Right ventricle myocardium superior (tissue), 1 donor: ENCODE measurements at places on chromosomes 12 and 14.

GRCh38 chr14:22577334-22577908 is 11.6 kb downstream of the DAD1 start:
- DNase-seq = no peak

DNA sequence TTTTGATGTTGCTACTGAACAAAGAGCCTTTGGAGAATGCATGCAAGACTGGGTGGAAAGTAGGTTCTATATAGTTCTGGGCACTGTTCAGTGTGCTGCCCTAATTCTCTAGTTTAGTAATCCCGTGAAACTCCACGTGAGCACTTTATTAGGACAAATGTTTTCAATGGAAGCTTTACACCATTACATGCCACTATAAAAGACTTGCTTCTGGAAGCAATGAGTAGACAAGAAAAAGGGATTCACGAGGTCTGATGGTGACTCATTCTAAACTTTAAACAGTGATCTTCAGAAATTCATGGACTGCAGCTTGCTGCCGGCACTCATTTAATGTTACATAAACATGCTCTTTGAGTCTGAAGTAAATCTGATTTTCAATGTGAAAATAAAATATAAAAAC is 22.3 kb downstream of the ATG14 start:
- DNase-seq = no peak

DNA sequence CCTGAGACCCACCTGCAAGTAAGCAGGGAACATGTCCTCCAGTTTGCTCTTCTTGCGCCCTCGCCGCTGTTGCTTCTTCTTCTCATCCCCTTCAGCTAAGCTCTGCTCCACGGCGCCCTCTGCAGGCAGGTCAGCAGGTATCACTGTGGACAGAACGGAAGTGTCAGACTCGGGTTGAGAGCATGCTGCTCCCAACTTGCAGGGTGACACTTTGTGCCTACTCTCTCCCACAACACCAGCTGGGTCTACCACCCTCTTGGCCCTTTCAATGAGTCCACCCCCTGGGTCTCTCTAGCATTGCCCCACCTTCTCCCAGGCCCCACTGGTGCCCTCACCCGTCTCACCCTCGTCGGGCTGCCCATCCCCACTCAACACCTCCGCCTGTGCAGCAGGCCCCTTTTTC is 16.7 kb downstream of the KMT2D start:
- DNase-seq = peak; percentile 80

GRCh38 chr12:89821896-89822295 is 113.3 kb upstream of the ATP2B1 start:
- no peak for DNase-seq

DNA sequence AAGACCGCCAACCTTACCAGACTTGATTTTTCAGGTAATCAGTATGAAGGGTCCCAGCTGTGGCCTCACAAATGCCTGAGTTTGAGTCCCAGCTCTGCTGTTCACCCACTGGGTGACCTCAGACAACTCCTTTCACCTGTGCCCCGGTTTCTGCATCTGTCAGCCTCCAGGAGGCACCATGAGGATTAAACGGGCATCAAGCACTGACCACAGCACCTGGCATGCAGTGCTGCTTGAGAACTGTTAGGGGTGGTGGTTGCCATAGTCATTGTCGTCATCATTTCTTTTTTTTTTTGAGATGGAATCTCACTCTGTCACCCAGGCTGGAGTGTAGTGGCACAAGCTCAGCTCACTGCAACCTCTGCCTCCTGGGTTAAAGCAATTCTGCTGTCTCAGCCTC is 57.9 kb downstream of the PHETA1 start:
- DNase-seq = no peak

- no peak for DNase-seq
Observed at GRCh38 chr14:77151245-77151644, 9.7 kb upstream of the ZDHHC22 start.

GRCh38 chr14:30445852-30446251 is 113.1 kb upstream of the G2E3 start:
- no peak for DNase-seq

DNA sequence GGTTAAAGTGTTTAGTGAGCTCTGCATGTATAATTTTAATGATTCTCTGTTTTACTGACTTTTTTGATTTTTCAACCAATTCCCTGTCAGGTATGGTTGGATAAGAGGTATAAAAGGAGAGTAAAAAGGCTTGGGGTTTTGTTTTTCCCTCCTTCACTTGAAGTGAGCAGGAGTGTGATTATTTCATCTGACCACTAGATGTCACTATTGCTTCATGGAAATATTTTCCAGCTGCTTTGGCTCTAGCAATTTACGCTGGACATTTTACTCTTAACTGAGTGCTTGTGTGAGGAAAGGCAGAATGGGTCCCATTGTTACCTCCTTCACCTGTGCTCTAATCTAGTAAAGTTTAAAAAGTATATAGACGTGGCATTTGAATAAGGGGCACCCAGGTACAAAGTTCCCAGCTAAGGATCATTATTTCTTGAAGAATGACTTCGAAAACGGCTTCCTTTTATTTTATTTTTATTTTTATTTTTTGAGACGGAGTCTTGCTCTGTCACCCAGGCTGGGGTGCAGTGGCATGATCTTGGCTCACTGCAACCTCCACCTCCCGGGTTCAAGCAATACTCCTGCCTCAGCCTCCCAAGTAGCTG is 66.5 kb downstream of the TBC1D30 start:
- DNase-seq = no peak

- DNase-seq = peak; percentile 55
Observed at GRCh38 chr12:89350630-89351488, 1.4 kb downstream of the DUSP6 start.

DNA sequence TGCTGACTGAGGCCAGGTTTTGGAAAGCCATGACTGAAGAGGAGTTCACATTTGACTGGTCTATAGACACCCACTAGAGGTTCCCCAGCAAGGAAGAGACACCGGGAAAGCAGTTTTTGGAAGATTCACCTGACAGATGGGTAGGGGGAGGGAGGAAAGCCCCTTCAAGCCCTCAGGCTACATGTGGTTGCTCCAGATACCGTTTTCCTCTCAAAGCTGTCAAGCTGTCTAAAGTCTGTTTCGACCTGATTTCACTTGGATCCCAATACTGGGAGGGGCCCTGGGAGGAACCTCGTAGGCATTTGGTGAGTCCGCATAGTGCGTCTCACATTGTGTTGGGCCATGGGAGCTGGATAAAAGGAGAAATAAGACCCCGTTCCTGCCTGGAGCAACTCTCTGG is 1.7 kb upstream of the LRP1 start:
- no peak for DNase-seq

DNA sequence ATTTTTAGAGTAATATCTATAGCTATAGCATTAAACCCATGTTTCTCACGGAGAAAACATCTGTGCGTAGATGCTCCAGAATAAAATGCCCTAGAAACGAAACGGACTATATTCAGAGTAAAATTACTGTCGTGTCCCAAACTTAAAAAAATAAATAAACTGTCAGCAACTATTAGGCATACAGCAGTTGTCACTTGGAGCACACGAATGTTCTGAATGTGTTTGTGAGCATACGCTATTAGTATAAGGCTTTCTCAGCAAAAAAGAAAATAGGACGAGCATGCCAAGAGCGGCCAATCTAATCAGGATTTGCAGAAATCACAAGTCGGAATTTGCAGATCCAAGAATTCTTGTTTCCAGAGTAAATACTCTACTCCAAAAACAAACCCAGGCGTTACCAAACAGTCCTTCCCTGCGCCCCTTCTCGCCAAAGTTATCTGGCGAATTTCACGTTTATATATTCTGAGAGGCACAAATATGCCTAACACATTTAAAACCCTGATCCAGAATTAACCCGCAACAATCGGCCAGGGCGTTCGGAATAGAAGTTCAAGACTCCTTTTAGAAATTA is 836 bp downstream of the PTPN21 start:
- peak; percentile 28 for DNase-seq

DNA sequence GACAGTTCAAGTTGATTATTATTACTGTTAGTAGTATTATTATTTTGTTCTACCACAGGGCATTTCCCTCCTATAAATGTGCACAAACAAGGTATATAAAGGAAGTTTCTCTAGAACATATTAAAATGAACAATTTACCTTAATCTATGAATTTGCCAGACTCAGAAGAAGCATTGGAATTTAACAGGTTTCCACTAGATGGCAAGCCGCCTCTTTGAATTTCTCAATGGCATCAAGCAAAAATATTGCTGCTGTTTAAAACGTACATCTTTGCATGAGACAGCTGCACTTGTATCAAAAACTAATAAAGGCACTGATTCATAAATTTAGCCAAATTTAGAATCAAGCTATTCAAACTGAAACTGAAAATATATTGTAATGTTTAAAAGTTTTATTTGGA is 34.6 kb upstream of the MIS18BP1 start:
- no peak for DNase-seq

DNA sequence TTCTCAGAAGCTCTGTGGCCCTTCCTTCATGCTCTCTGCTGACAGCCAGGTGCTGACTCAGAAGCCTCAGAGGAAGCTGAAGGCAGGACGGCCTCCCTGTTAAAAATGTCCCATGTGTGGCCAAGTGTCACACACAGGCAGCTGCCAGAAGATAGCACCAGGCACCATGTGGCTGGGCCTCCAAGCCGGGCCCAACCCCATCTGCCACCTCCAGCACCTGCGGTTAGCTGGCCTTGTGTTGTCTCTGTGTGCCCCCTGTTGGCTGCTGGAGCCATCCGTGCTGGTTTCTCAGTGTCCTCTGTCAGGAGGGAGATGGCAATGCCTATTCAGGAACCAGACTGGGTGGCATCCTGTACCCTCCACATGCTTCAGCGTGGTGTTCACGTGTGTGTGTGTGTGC is 63.2 kb downstream of the TSPAN11 start:
- peak; percentile 68 for DNase-seq

DNA sequence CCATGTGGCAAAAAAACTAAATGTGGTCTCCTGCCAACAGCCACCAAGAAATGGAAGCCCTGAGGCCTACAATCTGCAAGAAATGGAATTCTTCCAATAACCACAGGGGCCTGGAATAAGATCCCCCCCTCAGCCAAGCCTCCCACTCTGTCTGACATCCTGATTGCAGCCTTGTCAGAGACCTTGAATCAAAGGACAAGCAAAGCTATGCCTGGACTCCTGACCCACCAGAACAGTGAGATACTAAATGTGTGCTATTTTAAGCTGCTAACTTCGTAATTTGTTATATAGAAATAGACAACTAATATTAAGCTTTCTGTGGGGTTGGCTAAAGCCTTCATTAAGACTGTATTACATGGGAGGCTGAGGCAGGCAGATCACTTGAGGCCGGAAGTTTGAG is 77.7 kb downstream of the TBX5 start:
- no peak for DNase-seq

- no peak for DNase-seq
Observed at GRCh38 chr12:119168721-119169120, 10.0 kb upstream of the HSPB8 start.

DNA sequence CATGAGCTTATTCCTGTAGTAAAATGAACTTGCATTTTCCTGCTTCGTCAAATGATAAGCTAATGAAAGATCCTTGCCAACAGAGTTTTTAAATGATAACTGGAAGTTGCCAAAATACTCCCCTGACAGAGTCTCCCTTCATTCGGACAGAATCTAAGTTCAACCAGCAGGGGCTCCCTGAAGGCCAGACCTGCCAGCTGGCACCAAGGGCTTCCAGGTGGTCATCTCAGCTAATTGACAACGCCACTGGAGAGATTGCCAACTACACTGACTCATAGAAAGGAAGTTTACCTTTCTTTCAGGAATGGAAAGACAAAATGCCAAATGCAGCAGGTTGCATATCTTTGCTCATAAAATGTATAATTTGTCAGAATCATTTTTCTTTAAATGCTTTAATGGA is 462.8 kb downstream of the GXYLT1 start:
- no peak for DNase-seq

- DNase-seq = peak; percentile 35
Observed at GRCh38 chr14:105879867-105880561, 353.6 kb downstream of the TMEM121 start.
